ENCODE measurements at places on chromosomes 1 and 21. TPM values are rescaled to one million over a fixed set of nuclear protein-coding genes. Genes with fewer than 3 reads are reported as not detected.

Gene AADACL3
- polyA plus RNA-seq: not detected

Gene FCGR1A
- 4.6 TPM for polyA plus RNA-seq

DNA sequence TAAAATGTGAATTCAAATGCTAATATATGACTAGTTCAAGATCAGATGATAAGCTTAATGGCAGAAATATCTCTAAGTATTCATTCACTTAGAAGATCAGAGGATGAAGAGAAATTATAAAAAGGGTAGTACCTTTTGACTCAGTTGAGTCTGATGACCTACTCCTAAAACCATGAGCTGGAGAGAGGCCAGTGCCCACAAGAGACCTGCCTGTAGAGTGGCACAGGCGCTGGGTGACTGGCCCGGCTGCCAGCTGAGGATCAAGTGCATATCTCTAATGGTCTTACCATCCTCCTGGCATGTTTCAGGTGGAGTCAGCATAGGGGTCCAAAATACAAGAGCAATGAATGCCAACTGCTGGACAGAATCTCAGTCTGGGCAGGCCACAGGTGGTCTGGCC, 14.1 kb downstream of the DDAH1 start:
- no peak for DNase-seq

- peak; percentile 42 for DNase-seq
Observed at GRCh38 chr21:31798842-31799704, 67.2 kb upstream of the SCAF4 start.

Gene CA6
- not detected for polyA plus RNA-seq

Gene GREM2
- 0.76 TPM for polyA plus RNA-seq

- no peak for DNase-seq
Observed at GRCh38 chr1:31145648-31146047, 80.1 kb upstream of the PUM1 start.

Gene DIO1
- not detected for polyA plus RNA-seq

DNA sequence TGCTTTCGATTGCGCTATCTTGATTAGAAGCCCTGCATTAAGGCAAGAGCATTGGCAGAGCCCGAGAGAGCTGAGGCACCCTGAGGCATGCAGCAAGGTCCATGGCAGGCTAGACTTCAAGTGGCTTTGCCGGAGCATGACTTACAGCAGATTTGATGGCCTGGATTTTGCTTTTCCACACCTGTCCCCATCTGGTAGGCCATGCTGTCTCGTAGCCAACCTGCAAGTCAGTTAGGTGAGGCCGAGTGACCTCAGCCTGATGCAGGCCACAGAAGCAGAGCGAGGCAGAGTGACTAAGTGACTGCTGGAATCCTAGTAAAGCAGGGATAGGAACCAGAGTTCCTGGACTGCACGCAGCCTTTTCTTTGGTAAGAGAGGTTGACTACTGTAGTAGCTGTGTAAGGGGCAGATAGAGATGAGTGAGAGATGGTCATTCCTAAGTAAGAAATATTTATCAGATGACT, 148.9 kb downstream of the PBX1 start:
- no peak for DNase-seq

- no peak for DNase-seq
Observed at GRCh38 chr1:27887215-27888021, 15.1 kb downstream of the THEMIS2 start.

DNA sequence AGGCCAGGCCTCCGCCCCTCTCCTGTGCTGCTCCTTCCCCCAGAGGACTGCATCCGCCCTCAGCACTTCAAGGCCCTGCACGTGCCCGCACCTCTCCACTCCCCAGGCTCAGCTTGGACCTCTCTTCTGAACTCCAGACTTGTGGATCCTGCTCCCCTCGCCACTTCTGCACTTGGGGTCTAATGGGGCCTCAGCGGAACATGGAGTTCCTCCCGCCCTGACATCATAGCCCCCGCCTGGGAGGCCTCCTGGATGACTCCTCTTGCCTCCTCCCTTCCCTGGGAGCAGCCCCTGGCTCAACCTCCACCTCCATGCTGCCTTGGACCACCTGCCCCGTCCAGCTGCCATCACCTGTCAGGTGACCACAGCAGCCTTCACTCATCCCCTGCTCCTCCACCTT, 10.1 kb downstream of the OXCT2 start:
- DNase-seq: no peak

GRCh38 chr1:3130268-3130667, 61.3 kb downstream of the PRDM16 start:
- DNase-seq: no peak

Gene MSH4
- polyA plus RNA-seq: not detected

- no peak for DNase-seq
Observed at GRCh38 chr1:197339106-197340060, 71.3 kb downstream of the CRB1 start.

- no peak for DNase-seq
Observed at GRCh38 chr1:24226749-24227148, 39.7 kb upstream of the IFNLR1 start.

Gene ATPAF1
- 65.0 TPM for polyA plus RNA-seq

DNA sequence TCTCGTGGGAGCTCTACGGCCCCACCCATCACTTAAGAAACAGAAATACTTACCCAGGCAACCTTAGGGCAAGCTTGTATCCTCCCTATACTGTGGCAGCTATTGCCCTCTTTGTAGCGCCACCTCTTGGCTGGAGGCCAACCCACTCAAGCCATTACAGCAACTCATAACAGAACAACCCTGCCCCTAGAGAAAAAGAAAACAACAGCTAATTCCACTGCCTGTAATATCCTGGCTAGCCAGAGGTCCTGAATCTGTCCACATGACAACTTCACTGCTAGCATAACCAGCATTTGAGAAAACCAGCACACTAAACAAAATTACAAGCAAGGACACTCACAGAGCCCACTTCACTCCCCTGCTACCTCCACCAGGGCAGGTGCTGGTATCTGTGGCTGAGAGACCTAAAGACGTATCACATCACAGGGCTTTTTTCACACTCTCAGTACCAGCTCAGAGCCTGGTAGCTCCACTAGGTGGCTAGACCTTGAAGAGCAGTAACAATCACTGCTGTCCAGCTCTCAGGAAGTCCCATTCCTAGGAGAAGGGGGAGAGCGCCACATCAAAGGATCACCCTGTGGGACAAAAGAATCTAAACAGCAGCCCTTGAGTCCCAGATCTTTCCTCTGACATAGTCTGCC, 14.5 kb upstream of the MX1 start:
- no peak for DNase-seq

GRCh38 chr1:184836141-184836540, 81.5 kb upstream of the EDEM3 start:
- no peak for DNase-seq

DNA sequence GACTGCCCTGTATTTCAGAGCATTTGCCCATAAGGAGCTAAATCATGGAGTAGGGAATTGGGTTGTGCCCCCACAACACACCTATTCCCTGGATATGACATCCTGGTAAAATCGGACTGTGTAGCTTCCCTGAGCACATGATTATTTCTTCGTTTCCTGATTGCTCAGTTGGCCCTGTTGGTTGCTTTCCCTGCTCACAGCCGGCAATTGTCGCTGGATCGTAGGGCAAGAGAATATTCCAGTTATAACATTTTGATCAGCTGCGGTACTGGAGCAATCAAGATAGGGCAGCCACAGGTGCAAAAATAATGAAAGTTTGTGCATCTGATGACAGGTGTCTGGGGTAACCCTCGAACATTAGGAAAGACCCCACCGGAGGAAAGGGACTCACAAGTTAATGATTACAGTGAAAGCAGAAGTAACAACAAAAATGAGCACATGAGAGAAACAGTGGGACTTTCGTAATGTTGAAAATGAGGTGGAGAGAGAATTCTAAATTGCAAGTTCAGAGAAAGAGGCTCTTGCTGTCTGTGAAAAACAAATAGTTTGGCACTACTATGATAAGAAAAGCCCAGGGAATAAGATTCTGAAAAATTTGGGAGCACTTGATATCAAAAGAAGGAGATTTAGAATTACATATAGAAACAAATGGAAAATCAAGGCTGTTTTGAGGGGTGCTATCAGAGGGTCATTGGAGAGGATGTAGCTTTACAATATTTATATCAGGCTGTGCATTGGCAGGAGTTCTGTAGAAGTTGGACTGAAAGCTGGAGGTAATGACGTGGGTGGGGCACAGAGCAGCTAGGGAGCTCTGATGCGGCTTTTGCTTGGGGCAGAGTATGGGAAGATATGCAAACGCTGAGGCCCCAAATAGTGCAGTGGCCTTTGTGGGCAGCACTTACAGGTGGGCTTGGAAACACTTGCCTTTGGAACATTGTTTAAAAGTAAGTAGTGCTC, at the start of gene MAB21L3:
TSS of gene MAB21L3 (plus strand) at position 833 of the 957 bp plus-strand sequence. CDS start 1,217 bp downstream, outside the sequence.
- DNase-seq: no peak

Gene KMO
- not detected for polyA plus RNA-seq

DNA sequence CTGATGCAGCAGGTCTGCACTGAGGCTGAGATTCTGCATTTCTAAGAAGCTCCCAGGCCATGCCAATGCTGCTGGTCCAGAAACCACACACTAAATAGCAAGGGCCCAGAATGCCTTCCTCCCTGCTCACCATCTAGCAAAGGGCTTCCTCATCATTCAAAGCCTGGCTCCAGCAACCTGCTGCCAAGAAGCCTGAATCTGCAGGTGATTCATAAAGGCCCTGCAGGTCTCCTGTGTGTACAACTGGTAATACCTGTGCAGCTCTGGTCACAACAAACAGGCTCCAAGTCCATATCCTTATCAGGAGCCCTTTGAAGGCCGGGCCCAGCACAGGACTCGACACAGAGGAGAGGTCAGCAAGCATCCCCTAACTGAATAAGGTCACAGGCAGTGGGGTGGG, 26.7 kb downstream of the GLIS1 start:
- DNase-seq: no peak

GRCh38 chr1:218671573-218671972, 326.4 kb downstream of the TGFB2 start:
- peak; percentile 25 for DNase-seq

Gene PRAMEF11
- not detected for polyA plus RNA-seq
